Stimulated activated CD8-positive, alpha-beta memory T cell treated with anti-CD3 and anti-CD28 coated beads, Interleukin-4, amount 100 ng/mL, for 4 hours (primary cell): ENCODE measurements at places on chromosomes 7 and 10.

GRCh38 chr7:27697861-27698430 lies 35.3 kb upstream of the HIBADH start:
- no peak for DNase-seq

DNA sequence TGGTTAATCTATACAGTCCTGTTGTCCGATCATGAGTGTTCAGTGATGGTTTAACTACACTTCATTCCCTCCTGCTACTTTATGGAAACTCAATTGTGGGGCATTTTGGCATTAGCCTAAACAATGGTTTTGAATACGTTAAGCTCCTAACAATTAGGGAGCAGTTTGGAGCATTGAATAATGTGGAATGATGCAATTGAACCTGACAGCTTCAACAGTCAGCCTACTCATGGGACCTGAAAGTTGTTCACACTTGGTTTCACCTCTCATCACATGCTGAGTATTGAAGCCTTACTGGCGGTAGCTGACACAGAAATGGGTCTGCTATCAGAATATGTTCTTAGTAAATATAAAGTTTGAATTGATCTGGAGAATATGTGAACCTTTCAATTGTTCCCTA lies 186.1 kb downstream of the MLLT10 start:
- DNase-seq, result no peak

GRCh38 chr10:128461991-128462390 lies 335.8 kb upstream of the MKI67 start:
- no peak for DNase-seq

DNA sequence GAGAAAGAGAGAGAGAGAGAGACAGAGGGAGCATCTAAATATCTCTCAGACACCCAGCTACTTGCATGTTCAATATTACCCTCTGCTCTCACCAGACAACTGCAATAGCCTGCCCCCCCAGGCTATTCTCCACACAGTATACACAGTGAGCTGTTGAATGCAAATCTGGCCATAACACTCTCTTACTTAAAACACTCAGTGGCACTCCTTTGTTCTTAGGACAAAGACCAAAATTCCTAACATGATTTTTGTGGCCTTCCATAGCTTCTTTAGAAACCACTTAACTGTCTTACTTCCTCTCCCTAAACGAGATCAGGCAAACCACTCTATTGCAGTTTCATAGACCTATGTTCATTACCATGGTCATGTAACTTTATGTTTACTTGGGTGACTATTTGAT lies 903.6 kb upstream of the AUTS2 start:
- DNase-seq, result no peak

- no peak for DNase-seq
These were observed 482 bp upstream of the ERCC6 start for GRCh38 chr10:49539320-49539885.

DNA sequence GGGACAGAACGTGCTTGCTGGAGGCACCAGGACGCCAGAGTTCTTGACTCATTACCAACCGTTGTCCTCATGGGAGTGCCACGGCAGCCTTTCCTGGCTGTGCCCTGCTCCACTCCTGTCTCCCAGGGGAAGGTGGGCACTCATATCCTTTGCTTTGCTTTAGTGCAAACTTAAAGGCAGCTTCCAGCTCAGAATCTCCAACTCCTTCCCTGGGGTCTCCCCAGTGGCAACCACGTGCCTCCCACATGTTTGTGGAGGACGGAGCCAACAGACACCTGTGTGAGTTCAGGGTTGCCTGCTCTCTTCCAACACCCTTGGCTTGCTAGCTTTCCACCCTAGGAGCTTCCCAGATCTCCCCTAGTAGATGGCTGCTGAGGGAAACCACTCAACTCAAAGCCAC lies 52.0 kb upstream of the HMX3 start:
- no peak for DNase-seq

GRCh38 chr7:124922200-124922599 lies 7.4 kb downstream of the POT1 start:
- no peak for DNase-seq

DNA sequence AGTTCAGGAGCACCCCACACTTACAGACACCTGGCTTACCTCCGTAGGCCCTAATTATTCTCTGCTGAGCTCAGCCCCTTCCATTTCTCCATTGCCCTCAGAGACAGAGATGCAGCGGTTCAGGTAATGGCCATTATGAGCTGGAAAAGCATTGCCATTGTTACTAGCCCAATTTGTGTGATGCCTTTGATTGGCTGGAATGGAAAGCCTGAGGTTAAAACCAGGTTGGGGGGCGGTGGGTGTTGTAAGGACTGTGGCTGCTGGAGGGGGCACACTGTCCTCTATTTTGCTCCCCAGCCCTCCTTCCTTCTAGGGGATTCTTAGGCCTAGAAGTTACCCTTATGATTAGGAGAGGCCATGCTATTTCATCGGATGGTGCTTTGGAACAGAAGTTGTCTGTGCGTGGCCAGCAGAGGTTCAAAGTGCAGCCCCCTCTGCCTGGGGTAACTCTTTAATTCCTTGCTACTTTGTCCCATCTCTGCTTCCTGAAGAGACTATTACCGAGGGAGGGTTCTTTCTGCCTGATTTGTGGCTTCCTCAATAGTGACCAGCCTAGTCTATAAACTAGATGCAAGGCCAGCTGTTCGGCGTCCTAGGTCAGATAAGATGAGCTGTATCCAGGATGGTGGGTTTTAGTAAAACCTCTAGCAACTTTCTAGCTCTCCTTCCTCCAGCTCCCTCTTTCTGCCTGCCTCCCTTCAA lies 14.2 kb upstream of the ACSL5 start:
- no peak for DNase-seq

GRCh38 chr7:33327427-33327826 lies 198.1 kb downstream of the BBS9 start:
- no peak for DNase-seq

DNA sequence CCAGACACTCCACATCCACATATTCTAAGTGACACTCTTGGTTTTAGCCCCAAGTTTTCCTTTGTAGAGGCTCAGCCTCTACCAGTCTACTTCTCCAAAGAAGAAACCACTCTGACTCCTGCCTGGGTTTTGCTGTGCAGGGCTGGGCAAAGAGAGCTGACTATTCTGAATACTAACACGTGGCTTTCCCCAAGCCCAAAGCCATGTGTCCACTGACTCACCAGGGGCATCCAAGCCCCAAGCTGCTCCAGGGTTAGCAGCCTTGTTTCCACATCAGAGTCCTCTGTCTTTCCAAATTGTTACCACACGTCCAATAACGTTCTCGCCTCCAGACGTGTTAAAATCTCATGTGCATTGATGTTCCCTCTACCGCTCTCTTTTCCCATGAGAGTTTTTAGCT lies 8.7 kb downstream of the GALNTL5 start:
- DNase-seq, result no peak

DNA sequence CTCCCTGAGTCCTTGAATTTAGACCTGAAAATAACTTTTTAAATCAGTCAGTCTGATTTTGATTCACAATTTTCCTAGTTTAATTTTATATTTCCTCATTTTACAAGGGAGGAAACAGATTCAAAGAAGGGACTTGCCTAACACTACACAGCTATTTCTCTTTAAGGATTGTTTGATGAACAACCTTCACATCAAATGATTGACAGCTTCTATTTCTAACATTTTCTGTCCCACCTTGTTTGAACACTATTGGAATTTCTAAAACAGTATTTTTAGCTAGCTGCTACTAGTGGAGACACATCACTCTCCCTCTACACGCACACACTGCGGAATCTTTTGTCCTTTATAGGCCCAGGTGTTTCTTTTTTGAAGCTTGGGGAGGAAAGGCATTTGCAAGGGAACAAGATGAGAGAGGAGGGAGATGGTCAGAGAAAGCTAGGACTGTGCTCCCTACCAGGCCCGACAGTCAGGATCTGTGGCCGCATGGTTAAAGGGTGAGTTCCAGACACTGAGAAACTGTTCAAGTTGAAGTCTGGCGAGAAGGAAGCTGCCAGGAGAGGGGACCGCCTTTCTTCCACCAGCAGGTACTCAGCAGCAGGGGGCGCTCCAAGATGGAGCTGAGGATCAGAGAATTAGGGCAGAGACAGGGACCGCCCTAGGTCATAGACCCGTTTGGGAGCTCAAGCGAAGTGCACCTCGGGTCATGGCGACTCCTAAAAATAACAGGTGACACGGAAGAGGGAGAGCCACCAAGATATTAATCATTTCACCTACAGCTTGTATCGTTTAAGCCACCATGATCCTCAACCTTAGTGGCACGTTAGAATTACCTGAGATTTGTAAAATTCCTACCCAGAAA lies 49.7 kb downstream of the DNAJC12 start:
- DNase-seq, result peak; percentile 30

DNA sequence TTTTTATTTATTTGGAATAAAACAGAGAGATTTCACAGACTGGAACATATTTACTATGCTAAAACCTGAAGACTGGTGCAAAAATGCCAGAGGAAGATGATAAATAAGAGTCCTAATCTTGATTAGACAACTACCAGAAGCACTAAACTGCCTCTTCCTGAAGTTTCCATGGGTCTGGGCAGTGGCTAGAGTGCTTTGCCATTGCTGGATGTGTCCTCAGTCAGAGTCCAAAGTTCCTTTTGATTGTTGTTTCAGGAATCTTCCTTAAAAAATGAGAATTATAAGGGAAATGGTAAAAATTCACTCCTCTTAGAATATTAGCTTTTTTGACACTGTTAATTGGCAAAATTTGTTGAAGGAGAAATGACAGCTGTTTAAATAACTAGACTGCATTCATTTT lies 86.3 kb upstream of the AHR start:
- no peak for DNase-seq

DNA sequence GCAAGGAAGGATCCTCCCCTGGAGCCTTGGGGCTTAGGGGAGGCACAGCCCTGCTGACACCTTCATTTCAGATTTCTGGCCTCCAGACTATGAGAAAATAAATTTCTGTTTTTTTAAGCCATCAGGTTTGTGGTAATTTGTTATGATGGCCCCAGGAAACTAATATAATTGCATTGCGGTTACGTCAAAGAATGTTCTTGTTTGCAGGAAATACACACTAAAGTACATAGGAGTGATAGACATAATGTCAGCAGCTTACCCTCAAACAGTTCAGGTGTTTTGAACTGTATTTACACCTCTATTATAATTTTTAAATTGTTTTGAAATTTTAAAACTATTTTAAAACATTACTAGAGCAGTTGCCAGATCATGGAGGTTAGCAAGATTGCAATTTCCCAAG lies 12.6 kb upstream of the FHIP2A start:
- DNase-seq, result no peak

- no peak for DNase-seq
These were observed 1.4 kb upstream of the DRGX start for GRCh38 chr10:49397036-49397999.

- no peak for DNase-seq
These were observed 15.3 kb downstream of the AKR1C4 start for GRCh38 chr10:5211696-5212536.

DNA sequence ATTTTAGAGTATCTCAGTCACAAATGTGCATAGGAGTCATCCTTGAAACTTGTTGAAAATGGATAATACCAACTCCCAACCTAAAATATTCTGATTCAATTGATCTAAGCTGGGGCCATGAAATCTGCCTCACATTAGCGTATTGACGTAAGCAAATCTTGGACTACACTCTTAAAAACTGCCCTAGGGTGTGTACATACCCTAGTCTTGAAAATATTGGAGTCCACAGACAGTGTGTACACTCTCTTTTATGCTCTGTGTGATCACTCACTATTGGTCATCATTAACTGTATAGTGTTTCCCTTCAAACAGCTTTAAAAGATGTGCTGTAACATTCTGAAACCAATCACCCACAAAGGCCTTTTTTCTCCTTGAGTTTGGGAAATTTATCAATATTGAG lies 102.9 kb upstream of the FERD3L start:
- DNase-seq, result no peak

GRCh38 chr10:47451273-47451997 lies 32.5 kb downstream of the ANXA8 start:
- no peak for DNase-seq

GRCh38 chr7:72292118-72292517 lies 120.0 kb downstream of the CALN1 start:
- no peak for DNase-seq

DNA sequence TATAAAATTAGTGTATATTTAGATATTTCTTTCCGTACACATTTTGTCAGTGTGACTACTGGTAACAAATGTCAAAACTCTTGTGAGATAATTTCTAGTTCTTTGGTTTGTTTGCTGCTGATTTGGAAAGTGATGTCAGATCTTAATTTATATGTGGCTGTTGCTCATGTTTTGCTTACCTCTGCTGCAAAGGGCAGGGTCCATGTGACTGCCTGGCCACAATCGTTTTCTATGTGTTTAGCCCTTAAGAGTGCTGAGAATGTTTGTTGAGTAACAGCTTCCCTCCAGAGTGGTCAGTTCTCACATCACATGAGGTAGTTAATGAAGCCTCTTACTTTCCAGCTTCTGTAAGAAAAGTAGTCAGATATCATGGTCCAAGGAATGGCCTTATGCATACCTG lies 4.2 kb downstream of the NRBF2 start:
- no peak for DNase-seq

GRCh38 chr7:93579431-93579830 lies 4.9 kb upstream of the CALCR start:
- no peak for DNase-seq

DNA sequence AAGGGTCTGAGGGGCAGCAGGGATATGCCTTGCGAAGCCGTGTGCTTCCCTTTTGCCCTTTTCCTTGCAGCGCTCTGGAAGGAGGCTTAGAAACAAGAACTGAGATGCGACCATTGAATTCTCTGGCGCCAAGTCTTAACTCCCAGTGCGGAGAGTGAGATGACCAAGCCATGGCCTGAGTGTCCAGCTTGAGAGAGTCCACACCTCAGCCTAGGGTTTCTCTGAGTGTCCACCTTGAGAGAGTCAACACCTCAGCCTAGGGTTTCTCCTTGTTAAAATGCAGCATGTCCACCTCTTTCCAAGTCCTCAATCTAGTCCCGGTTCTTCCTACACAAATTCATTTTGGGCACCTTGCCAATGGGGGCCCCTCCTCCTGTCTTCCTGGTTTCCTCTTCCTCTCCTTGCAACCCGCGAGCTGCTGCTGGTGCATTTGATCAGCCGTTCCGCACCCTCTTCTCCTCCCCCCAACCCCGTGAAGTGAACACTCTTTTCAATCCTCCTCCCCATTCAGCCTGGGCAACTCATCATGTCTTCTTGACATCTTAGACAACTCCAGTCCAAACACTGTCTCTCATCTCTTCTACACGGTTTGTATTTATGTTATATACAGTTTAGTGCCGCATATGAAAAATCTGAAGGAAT lies 178.2 kb upstream of the PITRM1 start:
- DNase-seq, result no peak

DNA sequence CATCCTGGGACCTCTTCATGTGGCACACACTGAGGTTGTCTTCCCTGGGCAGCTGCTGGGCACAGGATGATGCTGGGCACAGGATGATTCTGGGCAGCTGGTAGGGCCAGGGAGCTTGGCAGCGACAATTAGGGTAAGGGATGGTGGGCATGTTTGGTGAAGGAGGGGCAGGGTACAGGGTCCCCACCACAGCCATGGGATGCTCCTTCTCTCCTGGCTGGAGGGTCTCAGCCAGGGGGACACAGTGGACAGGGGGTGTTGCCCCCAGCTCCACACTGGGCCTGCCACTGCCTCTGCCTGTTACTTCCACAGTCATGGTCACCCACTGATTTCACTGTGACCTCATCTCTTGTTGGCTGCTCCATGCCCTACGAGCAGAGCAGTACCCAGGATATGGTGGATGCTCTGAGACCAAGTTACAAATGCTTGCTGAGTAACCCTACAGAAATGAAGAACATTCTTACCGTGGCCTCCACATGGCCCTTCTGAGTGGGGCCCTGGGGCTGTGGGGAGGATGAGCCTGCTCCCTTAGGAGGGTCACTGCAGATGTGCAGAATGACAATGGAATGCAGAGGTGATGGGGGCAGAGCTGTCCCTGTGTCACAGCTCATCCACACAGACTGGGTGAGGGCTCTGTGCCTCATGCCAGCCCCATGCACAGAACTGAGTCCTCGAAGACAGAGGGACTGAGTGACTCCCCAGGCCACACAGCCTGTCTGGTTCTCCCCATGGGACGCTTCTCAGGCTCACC lies 28.4 kb upstream of the RET start:
- DNase-seq, result no peak
